ENCODE measurements at places on chromosomes 3 and 15.
A peak's percentile ranks its signal among the peaks of the same experiment; 100 is the strongest.

DNA sequence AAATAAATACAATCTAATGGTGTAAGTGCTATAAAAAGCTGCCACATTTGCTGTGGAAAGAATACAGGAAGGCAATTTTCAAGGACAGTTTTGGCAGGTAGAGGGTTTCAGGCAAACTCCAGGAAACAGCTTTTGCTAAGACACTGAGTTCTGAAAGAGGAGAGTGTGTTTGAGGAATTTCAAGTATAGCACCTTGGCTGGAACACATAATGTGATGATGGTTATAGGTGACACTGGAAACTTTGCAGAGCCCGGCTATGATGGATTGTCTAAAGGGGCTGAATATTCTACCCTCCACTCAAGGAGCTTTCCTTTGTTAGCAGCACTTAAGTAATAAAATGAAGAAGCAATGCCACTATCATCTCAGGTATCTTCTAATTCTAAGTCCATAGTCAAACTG is 209.4 kb upstream of the TGFBR2 start:
- no peak for DNase-seq

- peak; percentile 44 for DNase-seq
These were observed 641 bp downstream of the OPA1 start for GRCh38 chr3:193593668-193594030.

GRCh38 chr15:69576948-69577351 is 124.3 kb downstream of the RPLP1 start:
- no peak for DNase-seq

DNA sequence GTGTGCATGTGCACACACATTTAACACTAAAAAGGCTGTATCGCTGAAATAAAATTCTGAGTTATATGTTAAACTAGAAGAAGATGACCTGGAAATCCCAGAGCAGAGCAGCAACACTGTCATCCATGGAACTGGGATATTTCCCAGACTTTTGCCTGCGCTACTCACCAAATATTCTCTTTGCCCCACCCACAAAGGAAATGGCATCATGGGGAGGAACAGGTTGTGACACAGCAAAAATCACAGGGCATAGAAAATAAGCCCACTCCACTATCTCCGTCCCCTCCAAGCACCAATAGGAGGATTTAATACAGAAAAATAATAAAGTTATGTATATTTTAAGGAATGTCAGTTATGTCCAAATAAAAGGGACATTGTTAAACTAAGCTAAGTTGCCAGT is 71.7 kb downstream of the COL8A1 start:
- no peak for DNase-seq

DNA sequence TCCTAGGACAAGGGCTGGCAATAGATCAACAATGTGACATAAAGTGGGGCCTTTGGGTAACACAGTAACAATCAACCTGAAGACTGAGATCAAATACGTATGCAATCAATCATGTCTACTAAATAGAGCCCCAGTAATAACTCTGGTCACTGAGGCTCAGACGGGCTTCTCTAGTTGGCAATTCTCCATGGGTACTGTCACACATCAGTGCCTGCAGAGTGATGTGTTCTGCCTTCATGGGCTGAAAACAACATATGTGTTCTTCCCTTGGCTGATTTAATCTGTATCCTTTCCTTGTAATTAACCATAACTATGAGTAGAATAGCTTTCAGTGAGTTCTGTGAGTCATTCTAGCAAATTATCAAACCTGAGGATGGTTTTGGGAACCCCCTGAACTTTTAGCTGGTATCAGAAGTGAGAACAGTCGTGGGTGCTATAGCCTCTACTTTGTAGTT is 113.6 kb downstream of the TMCO5A start:
- no peak for DNase-seq

GRCh38 chr15:65312400-65312916 is 8.0 kb downstream of the RNU5B-1 start:
- DNase-seq = no peak
